ENCODE measurements at places on chromosomes 16 and 17.

GRCh38 chr17:27895940-27896535, 2.9 kb upstream of the LYRM9 start:
- DNase-seq: peak; percentile 15

DNA sequence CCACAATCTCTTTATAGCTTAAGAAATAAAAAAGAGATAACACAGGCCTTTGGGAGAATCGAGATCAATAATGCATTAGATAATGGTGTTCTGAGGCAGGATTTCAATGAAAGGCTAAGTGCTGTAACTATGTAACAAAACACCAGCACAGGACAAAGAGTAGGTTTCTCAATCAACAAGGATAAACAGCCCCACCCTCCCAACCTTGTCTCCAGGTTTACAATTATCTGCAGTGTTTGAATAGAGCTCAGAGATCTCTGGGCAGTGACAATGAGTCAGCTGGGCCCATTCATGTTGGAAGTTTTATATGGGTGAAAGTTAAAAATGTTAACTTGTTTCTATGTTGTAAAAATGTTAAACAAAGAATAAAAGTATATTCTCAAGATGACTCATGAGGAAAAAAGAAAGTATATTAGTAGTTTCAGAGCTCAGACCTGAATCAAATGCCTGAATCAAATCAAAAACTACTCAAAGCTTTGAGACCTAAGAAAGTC, 17.0 kb upstream of the KRT20 start:
- DNase-seq: no peak

DNA sequence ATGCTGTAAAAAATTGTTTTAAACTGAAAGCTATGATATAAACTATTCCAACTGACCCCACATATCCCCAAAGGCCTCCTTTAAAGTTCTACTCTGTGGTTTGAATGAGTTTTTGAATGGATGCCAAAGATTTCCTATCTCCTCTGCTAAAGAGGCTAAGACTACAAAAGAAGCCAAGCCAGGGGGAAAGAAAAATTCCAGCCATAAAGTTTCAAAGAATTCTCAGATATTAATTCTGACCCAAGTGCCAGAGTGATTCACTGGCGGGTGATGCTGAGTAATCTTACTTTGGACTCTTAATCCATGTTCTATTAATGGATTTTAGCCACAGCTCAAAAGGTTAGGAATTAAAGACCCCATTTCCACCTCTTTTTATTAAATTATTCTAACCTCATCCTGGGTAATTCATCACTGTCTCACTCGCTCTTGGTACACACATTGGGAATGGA, 60.7 kb downstream of the HS3ST3A1 start:
- DNase-seq: peak; percentile 95

- peak; percentile 16 for DNase-seq
Measured at GRCh38 chr17:1229349-1229899, 40.8 kb upstream of the BHLHA9 start.

GRCh38 chr16:85611194-85611443, 2.0 kb upstream of the GSE1 start:
- DNase-seq: no peak

DNA sequence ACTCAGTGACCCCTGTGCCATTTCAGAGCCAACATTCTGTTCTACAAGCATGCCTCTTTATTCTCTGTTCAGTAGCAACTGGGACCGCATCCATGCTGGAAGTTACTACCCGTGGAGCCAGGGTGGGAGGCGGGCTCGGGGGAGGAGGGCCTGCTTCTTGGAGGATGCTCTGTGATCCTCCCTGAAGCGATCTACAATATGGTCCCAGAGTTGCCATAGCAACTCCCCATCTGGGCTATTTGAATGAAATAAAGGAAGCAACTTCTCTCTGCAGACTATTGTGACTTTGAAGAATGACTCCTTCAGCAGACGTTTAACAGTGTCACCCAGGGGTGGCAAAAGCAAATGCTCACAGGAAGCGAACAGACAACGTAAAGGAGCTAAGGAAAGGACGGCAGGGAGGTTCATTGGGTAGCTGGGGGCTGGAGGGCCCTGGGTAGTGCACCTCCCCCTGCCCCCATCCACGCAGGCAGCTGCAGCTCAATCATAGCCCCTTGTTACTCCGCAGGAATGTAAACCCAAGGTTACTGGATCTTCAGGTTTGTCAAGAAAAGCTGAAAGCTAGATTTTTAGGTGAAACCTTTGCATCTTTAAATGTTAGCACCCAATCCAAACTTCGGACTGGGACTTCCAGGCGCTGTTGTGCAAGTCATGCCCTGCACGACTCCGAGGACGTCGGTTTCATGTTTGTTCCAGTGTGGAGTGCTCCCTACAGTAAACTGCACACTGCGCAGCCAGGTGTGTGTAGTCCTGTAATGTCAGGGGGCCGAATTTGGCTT, 51.1 kb upstream of the MEAK7 start:
- no peak for DNase-seq

GRCh38 chr17:14712611-14713021, 411.7 kb downstream of the HS3ST3B1 start:
- DNase-seq: peak; percentile 32

- DNase-seq: no peak
Measured at GRCh38 chr17:29789196-29790170, 140.5 kb downstream of the SSH2 start.

DNA sequence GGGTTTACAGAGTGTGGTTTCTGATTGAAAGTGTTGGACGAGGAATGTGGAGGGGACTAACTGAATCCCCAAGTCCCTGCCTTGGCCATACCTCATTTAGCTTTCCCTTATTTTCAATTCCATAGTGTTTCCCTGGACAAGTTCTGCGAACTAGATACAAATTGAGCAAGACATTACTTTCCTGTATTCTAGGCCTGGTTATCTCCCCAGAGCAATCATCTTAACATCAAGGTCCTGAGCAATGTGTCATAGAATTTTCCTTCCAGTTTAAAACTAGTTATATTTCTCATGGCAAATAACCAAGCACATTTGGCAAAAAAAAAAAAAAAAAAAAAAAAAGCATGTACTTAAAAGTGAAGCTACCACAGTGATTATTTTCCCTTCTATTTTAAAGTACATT, 330.1 kb downstream of the CDH11 start:
- no peak for DNase-seq

GRCh38 chr16:30622455-30623032, 12.4 kb upstream of the ZNF689 start:
- DNase-seq: no peak

GRCh38 chr17:69802045-69802740, 272.8 kb upstream of the KCNJ16 start:
- DNase-seq: peak; percentile 17

GRCh38 chr16:65541646-65542045, 419.8 kb upstream of the CDH11 start:
- DNase-seq: no peak

DNA sequence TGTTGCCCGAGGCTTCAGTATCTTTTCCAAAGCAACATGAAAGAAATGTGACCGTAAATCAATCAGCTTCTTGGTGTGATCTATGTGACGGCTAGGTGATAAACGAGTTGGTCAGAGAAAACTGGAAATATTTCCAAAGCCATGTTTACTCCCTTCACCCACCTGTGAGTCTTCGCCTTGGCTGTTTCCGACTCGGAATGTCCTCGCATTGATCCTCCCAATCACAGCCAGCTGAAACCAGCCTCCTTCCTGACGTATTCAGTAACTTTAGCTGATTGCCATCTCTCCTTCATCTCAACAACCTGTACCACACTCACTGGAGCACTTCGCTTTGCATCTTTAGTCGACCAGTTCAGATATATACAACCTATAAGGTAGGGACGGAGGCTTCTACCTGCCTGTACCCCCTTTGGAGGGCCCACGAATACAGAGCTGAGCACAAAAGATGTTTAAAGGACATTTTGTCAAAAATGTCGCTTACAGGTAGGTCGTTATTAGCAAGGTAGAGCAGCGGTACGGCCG, 705 bp downstream of the KRABD2 start:
- no peak for DNase-seq

- no peak for DNase-seq
Measured at GRCh38 chr16:72464597-72465368, 292.8 kb upstream of the PMFBP1 start.

GRCh38 chr16:19980632-19981265, 92.9 kb downstream of the GPR139 start:
- DNase-seq: peak; percentile 2

DNA sequence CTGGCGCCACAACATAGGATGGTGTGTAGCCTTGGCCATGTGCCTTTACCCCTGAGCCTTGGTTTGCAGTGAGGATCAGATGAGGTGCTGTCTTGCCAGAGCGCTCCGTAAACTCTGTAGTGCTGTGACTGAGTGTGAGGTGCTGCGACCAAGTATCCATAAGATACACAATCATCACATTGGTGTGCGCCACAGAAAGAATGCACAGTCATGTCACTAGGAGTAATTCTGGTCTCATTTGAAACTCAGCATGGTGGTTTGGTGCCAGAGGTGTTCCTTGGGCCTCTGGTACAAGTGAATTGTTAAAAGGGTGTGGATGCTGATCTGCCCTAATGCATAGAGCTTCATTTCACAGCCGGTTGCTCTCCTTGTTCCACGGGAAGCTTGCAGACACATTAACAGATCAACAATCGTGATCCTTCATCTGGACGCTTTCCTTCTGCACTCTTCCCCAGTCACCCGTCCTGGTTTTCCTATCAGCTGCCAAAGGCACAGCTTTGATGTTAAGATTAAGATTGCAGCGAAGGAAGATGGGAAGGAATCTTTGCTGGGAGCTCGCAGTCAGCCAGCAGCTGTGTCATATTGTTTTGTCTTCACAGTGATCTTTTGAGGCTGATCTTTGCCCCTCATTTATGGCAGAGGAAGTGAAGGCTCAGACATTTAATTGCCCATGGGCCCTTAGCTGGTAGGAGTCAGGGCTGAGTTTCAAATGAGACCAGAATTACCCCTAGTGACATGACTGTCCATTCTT, 79.1 kb downstream of the KSR1 start:
- DNase-seq: no peak

DNA sequence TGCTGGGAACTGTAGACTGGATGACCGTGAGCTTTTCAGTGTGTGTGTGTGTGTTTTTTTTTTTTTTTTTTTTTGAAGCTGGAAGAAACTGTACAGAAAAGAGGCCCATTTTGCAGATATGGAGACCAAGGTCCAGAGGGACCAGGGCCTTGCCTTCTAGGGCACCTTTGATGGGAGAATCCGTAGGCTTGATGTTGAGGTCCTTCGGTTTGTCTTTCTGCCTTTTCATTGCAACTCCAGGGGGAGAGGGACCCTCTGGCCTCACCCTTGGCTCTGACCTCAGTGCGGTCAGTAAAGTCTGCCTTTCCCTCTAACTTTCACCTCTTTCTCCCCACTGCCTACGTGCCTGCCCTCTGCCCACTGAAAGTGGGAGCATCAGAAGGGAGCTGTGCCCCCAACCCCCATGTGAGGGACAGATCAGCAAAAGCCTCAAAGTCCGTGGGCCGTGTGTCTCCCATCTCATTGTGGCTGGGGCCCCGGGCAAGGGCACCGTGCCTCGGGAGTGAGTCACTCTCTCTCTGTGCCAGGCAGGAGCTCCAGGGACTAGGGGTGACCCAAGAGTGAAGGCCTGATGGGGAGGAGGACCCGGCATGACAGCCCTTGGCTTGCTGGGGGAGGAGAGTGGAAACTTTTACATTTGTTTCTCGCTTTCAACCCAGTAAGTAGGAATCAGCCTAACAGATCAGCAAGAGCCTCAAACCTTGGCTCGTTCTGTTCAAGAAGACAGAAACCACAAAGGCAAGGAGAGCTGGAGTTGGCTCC, 123.6 kb downstream of the CMIP start:
- peak; percentile 42 for DNase-seq

DNA sequence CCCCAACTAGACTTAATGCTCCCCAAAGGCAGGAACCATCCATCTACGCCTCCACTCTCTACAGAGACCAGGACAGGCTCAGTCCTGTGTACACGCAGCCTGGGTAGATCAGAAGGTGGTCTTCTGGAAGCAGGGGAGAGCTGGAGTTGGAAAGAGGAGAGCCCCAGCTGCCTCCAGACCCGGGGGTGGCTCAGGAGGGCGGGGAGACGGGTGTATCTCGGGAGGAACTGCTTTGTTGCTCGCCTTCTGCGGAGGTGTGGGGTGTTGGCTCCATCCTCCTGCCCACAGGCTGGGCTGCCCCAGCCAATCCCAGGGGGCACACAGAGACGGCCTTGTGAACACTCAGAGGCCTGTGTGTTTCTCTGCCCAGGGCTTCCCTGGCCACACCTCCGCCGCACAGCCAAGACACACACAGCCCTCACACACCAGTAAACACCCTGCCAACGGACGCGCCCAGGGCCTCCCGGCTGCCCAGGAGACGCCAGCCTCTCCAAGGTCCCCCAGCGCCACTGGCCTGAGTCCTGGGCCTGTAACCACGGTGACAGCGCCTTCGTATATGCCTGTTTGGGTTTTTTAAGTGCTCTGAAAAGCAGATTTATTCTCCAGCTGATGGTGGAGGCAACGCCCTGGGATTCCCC, 143.4 kb upstream of the CDC42EP4 start:
- no peak for DNase-seq

GRCh38 chr16:30767767-30768465, 5.8 kb downstream of the RNF40 start:
- no peak for DNase-seq

DNA sequence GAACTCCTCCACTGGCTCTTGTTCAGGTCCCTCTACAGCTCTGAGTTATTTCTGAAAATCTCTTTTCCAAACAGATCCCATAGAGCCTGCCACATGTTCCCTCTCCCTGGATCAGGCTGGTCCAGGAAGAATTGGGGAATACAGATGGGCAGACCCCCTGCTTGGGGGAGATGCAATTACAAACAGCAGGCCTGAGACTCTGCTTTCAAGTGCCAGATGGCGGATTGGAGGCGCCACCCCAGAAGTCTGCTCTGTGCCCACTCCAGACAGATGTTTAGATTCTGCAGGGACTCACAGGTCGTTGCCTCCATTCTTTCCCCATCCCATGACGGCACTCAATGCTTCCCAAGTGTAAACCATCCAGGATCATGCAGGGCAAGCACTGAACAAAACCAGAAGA, 316.6 kb downstream of the SLC39A11 start:
- no peak for DNase-seq

DNA sequence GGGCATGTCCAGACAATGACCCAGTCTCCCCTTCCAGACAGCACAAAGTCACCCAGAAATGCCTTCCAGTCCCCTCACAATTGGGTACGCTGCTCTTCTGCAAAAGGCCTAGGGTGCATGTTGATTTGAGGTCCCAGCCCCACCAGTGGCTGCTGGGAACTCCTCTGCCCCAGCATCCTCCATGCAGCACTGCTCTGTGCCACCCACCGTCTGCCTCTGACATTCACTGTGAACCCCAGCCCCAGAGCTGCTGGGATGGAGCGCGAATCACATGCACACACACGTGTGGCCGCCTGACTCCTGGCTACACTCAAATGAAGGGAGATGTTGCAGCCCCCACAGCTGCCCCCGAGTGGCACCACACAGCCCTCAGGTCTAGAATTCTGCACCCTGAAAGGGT, 1.2 kb upstream of the C17orf113 start:
- DNase-seq: no peak
